CD8-positive, alpha-beta T cell (primary cell): ENCODE measurements at places on chromosomes 1 and 21. TPM values are rescaled to one million over a fixed set of nuclear protein-coding genes. Genes with fewer than 3 reads are reported as not detected.

The KRTAP11-1 gene
- total RNA-seq, result not detected

The TESK2 gene
- total RNA-seq, result 5.8 TPM

The RIPK4 gene
- total RNA-seq, result 1.4 TPM

The GRHL3 gene
- total RNA-seq, result not detected

The FAF1 gene
- 39.0 TPM for total RNA-seq

The LCE2C gene
- not detected for total RNA-seq

The GBP3 gene
- total RNA-seq, result 21.6 TPM

The MCOLN3 gene
- total RNA-seq, result 0.14 TPM

The CD101 gene
- total RNA-seq, result 3.7 TPM

The APOBEC4 gene
- not detected for total RNA-seq

The CASZ1 gene
- total RNA-seq, result 48.0 TPM

The KLHL20 gene
- 27.9 TPM for total RNA-seq

The CA6 gene
- 1.6 TPM for total RNA-seq

The DIO1 gene
- total RNA-seq, result not detected

The SPRR2F gene
- total RNA-seq, result not detected

The PTGFR gene
- total RNA-seq, result not detected

The CAMSAP2 gene
- total RNA-seq, result 2.2 TPM

The LY9 gene
- 103 TPM for total RNA-seq

The CLEC20A gene
- total RNA-seq, result not detected

The RNU1-4 gene
- 3,774 TPM for total RNA-seq

The RGS18 gene
- not detected for total RNA-seq
